Astrocyte (in vitro differentiated cells and primary cell): ENCODE measurements at places on chromosomes 6 and 20.

DNA sequence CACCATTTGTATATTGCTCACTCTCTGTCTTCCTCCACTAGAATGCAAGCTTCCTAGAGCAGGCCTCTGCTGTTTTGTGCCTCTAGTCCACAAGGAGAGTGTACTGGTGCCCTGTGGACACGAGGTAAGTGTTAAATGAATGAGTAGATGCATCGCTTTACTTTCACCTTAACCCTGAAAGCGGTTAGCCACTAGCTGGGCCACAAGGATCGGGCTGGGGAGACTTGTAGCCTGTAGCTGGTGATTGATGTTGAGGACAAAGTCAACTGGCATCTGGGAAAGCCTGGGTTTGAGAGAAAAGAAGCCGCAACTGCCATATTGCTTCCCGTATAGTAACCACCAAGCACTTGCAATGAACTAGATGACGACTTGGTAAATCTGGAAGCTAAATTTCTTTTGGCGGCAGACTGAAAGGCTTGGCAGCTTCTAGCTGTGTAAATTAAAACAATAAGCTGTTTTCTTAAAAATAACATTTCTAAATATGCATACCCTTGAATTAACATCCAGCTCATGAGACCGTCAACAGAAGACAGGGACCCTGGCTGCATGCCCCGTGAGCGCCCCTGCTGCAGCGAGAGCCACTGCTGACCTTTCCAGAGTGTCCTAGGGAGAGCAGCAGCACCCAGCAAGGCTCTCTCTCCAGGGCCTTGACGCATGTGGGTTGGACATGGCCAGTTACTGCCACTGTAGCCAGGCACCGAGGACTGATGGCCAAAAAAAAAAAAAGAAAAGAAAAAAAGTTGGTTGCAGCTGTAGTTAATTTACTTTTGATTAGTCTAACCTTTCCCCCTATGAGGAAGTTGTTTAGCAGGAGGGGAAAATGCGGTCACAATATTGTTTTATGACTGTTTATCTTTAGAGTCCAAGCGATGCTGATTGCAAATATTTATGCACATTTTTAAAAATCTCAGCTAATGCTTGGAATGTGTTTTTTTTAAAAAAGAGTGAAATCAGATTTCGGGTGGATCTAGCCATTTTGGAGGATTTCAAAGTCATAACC is 315.1 kb downstream of the TFAP2C start:
- DNase-seq: no peak

DNA sequence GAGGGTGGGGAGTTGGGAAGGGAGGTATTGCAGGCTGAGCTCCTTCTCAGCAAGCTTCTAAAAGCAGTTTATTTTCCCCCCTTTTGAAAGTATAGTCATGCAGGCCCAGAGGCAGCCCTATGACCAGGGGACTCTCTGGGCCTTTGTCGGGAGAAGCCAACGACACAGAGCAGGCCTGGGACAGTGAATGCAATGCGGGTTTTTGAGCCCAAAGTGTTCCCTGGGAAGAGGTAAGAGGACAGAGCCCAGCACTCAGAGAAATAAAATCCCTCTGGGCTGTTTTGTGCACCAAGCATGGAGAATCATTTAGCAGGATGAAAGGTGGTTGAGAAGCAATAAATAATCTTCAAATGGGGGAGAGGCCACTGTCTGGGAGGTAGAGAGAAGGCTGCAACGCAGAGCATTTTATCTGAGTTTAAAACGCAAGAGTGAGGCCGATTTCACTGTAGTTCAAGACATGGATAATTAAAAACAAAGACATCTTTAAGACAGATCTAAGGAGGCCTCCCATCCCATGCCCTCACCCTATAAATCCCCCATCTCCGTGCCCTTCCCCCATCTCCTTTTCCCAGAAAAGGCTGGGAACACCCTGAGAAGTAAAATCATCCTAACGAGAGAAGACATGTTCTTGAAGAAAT is 237.5 kb downstream of the CDC5L start:
- DNase-seq: no peak

GRCh38 chr6:139373928-139374356 is 506 bp downstream of the CITED2 start:
- DNase-seq: no peak

DNA sequence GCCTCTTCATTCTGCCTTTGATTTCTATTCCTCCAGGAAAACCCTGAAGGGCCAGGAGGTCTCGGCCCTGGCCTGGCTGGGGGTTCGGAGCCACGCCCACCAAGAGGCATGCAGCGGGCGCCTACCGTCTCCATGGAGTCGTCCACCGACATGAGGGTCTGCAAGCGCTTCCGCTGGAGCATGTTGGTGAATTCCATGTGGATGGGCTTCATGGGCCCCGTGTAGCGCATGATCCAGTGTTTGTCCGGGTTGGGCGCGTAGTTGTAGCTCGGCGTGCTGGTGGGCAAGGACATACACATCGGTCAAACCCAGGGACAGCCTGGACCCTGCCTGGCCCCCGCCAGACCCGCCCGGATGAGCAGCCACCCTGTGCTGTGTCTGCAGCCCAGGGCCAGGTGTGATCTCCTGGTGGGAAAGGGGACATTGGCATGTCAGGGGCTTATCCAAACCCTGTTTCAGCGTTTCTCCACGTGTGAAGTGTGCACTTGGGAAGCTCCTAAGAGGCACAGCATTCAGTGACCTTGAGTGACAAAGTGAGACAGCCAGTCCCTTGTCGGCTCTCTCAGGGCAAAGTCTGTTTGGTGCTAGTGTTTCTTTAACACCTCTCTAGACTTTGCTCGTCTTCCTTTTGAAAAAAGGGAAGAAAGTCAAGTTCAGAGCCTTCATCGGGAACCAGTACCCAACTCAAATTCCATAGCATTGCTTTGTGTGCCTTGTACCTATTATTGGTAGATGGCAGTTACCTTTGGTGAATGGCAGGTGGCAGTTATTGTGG is 100.8 kb downstream of the SULF2 start:
- no peak for DNase-seq

DNA sequence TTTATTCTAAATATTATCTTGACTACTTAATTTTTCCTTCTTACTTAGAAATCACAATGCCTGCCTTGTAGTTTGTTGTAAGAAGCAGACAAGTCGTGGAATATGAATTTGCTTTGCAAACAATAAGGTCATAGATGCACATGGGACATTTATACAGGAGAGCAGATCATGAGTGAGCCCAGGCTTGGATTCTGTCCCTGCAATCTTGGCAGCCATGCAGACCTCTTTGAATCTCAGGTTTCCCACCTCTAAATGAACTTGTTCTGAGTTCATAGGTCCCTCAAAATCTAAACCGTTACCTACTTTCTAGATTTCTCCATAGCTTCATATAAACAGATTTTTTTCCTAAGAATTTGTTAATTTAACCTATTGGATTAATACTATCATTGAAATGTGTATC is 19.5 kb downstream of the KIAA0408 start:
- DNase-seq: no peak

GRCh38 chr6:137995371-137995770 is 111.8 kb downstream of the PERP start:
- DNase-seq: no peak
